ENCODE measurements at places on chromosomes 13 and 19.

GRCh38 chr19:30036154-30037129 is 94.4 kb downstream of the URI1 start:
- no peak for DNase-seq

DNA sequence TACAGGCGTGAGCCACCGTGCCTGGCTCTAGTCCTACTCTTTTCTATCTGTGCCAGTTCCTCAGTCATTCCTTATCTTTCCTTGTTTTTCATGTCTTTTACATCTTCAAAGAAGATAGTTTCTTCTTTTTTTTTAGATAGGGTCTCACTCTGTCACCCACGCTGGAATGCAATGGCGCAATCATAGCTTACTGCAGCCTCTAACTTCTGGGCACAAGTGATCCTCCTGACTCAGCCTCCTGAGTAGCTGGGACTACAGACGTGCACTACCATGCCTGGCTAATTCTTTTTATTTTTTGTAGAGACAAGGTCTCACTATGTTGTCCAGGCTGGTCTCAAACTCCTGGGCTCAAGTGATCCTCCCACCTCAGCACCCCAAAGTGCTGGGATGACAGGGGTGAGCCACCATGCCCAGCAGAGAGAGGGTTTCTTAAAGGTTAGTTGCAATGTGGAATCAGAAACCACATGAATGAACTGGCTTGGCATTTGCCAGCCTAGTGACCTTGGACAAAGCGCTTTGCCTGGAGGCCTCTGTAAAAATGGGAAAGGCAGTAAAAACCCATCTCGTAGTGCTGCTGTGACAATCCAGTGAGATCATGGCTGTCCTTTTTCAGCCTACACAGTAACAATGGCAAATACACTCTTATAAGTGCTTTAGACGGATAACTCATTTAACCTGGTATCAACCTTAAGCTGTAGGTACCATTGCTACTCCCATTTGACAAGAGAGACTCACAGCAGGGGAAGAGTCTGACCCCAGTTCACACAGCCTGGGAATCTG is 3.9 kb downstream of the ACP7 start:
- no peak for DNase-seq

DNA sequence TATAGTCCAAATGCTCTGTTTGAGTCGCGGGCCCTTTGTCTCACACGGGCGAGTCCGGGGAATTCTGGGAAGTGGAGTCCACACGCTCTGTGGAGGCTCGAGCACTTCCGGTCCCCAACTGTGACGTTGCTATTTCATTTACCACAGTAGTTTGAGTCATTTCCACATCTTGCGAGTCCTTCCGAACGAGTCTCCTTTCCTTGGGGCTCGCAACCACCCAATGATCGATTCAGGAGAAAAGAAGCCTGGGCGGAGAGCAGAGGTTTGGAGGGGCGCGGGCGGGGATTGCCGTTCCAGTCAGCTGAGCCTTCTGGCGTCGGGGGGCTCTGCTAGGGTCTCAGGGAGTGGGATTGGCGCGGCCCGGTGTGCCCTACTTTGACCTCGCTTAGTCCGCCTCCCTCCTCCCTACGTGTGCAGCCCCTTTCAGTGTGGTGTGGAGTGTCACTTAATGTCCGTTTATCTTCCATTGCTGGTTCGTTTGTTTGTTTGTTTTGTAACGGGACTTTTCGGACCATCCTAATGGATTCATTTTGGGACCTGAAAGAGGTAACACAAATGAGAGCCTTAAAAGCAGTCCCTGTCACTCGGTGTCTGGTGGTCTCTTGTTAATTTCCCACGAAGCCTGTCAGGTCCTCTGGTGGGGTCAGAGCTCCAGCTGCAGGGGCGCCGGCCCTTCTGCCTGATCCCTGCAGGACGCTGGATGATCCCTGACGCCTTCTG is at the start of gene ZNF222:
Gene ZNF222, plus strand, starts transcription at position 163 of the 720 bp plus-strand sequence. Its CDS starts 58 bp downstream, at position 221.
- DNase-seq = peak; percentile 60

- DNase-seq = no peak
Observed at GRCh38 chr19:34644991-34645461, 31.9 kb downstream of the SCGB2B2 start.

DNA sequence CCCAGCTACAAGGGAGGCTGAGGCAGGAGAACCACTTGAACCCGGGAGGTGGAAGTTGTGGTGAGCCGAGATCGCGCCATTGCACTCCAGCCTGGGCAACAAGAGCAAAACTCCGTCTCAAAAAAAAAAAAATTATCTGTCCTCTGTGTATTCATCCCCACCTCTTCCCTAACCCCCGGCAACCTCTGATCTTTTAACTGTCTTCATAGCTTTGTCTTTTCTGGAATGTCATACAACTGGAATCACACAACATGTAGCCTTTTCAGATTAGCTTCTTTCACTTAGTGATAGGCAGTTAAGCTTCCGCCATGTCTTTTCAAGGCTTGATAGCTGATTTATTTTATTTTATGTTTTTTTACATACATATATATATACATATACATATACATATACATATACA is 8.4 kb upstream of the S1PR5 start:
- DNase-seq = no peak

- no peak for DNase-seq
Observed at GRCh38 chr13:95440441-95441088, 112.0 kb upstream of the CLDN10 start.

- DNase-seq = no peak
Observed at GRCh38 chr19:51398096-51398704, 7.8 kb upstream of the C19orf84 start.

- DNase-seq = no peak
Observed at GRCh38 chr19:2356036-2356646, 3.9 kb upstream of the TMPRSS9 start.

- DNase-seq = no peak
Observed at GRCh38 chr13:110449219-110450015, 112.1 kb downstream of the RAB20 start.

DNA sequence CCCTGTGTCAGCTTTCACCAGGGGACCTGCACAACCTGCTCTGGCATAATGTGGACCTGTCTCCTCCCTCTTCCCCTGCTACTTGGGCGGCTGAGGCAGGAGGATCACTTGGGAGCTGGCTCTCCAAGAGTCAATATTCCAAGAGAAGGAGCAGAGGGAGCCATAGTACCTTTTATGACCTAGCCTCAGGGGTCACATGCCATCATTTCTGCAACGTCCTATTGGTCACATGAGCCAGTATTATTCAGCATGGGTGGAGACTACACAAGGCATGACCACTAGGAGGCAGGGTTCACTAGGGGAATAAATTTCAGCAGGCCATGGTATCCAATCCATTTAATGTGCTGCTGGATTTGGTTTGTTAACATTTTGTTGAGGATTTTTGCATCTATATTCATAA is 12.0 kb upstream of the SHFL start:
- peak; percentile 18 for DNase-seq
